Activated T-helper 9 cell treated with anti-CD3 and anti-CD28 coated beads, Interleukin-2, amount 50 U/mL, for 16 hours (primary cell): ENCODE measurements at places on chromosomes 3 and 15.

GRCh38 chr3:126025862-126026261, 56.9 kb downstream of the ROPN1B start:
- no peak for DNase-seq

DNA sequence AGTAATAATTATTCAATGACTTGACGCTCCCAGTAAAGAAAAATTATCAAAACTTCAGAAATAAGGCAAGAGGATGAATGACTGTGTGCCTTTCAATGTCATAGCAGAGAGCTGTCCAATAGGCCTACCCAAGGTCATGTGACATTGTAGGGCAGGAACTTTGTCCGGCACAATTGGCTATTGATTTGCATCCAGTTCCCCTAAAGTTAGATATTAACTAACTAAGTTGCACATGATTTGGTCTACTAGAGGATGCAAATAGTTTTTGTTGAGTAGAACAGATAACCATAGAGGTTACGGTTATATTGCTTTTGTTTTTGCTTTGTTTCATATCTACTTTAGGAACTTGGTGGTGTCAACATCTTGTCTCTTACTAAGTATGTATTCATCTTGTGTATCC, 127.9 kb upstream of the PFN2 start:
- DNase-seq: no peak

DNA sequence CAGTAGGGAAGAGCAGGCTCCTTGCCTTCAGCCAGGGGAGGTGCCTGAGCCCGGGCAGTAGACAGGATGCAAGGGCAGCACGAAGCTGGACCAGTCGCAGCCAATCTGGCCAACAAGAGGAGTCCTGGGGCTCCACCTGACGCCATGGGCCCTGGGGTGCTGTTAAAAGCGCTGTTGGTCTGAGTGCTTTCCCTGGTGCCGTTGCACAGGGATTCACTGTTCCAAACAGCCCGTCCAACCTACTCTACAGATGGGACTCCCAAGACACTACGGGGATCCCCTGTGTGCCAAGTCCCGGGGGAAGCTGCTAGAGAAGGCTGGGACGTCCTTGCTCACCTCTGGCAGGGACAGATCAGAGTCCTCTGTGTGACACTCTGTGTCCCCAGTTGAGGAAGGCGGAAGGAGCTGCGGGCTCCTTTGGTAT, 632 bp downstream of the CTSH start:
- DNase-seq: no peak

GRCh38 chr15:57909388-57909787, 156.1 kb downstream of the ALDH1A2 start:
- DNase-seq: no peak

DNA sequence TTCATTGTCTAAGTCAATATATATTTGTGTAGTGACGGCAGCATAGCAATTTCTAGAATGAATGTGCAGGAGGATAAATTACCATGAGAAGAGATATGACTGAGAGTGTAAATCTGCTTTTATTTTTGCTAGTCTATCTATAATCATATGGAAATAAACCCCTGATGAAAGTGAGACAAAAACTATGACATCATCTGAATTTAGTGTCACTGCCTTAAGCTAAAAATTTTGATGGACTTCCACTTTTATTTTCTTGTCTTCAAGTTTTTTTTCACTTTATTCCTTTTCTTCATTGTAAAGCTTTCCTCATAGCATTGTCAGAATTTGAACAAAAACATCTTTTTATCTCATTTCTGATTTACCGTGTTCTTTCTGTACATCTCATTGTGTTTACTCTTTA, 242.0 kb downstream of the CHST2 start:
- no peak for DNase-seq

DNA sequence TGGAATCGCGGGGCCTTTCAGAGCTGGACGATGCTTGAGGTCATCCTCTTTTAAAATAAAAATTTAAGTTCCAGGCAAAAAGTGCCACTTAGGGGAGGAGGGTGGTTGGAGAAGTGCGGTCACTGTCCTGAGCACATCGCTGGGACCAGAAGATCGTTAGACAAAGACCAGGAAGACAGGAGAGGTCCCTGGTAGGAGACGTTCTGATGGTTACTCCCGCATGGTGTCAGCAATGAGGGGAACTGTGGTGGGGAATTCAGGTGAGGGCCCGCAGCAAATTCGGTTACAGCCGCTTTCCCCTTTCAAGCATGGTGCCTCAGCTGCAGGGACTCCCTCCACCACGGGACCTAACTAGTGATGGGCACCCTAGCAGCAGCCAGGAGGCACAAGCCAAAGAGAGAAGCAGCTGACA, 1.0 kb upstream of the ISY1 start:
- no peak for DNase-seq

GRCh38 chr3:27758083-27758482, 36.0 kb upstream of the EOMES start:
- DNase-seq: no peak

- peak; percentile 65 for DNase-seq
Observed at GRCh38 chr3:187741403-187742350, 3.6 kb downstream of the BCL6 start.
